ENCODE measurements at places on chromosomes 6 and 20. TPM values are rescaled to one million over a fixed set of nuclear protein-coding genes. Genes with fewer than 3 reads are reported as not detected.

DNA sequence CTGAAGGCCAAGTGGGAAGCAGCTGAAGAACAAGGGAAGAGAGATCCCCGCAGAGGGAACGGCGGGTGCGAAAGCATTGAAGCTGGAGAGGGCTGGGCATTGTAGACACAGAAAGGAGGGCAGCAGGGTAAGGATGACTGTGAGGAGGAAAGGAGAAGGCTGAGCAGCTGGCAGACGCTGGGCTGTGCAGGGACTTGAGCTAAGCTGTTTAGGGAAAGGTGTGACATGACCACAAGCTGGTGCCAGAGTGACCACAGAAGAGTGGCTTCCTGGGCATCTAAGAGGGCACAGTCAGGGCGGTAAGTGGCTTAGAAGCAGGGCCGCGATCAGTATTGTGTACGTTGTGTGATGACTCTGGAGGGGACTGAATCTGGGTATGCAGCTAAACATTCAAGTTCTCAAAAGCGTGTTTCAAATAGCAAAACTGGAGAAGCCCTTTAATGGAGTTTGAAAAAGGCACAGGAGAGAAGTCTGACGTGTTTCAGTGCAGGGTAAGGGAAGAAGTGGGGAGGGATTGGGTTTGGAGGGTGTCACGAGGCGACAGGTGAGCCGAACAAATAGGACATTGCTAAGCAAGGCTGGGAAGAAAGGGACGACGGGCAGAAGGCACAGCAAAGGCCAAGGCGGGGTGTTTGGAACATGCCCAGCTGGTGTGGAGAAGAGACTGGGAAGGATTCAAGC is 46.1 kb upstream of the ARFGEF2 start:
- no peaks in the 10 kb centered on the region for H3K27me3 ChIP-seq
- H3K27ac ChIP-seq = no peak overlapping the region

MYL9 gene
- 7.7 TPM for total RNA-seq

SLC16A10 gene
- 24.4 TPM for total RNA-seq

- no peak overlapping the region for H3K27ac ChIP-seq
- H3K4me1 ChIP-seq = no peaks in the 10 kb centered on the region
- H3K36me3 ChIP-seq = no peaks in the 10 kb centered on the region
- no peak for DNase-seq
- peak overlapping the region; percentile 37 for H3K4me3 ChIP-seq
These were observed 913.0 kb downstream of the C6orf118 start for GRCh38 chr6:164396071-164397047.

DNA sequence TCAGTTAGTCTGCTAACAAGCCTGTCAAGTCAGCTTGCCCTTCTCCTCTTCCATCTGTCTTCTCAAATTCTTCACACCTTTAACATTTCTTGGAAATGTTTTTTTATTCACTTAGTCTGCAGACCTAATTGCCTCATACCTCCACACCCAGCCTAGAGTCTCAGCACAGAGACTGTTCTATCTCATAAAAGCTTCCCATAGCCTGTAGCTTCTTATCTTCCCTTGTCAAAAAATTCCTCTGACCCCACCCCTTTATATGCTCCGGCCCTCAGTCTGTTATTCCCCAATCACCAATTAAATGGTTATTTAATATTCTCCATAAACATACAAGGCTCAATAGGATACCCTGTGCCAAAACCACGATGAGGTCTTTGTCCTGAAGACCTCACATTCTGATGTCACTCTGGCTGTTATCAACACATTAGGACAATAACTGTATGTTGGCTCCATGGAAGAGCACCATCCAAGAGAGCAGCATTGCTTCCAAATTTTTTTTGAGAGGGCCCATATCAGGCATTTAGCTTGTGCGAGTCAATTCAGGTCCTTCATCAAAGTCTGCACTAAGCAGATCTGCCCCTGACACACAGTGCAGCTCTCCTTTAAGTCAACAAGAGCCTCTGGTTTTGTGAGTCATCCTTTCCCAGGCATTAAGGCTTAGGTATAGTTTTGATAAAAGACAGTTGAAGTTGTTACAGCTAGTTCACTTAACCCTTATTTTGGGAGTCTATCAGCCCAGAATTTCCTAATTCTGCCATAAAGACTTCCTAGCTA is 83.2 kb upstream of the TBX18 start:
- H3K4me1 ChIP-seq = no peaks in the 10 kb centered on the region
- no peak overlapping the region for H3K4me3 ChIP-seq
- no peak overlapping the region for H3K27ac ChIP-seq
- DNase-seq = no peak

GRCh38 chr6:161835500-161836215 is 561.8 kb upstream of the AGPAT4 start:
- no peak for DNase-seq
- no peaks in the 10 kb centered on the region for H3K4me1 ChIP-seq
- no peaks in the 10 kb centered on the region for H3K27me3 ChIP-seq

DNA sequence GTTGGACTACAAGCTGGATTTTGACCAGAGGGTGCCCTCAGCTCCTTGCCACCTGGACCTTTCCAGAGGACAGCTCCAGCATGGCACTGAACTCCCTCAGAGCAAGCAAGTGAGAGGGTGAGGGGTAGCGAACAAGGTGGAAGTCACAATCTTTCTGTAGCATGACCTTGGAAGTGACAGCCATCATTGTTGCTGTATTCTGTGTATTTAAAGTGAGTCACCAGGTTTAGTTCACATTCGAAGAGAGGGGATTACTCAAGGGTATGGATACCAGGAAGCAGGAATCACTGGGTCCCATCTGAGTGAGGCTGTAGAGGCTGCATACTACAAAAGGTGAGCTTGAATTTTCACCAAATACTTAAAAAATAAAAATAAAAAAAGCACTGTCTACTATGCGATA is 280.0 kb upstream of the SPTLC3 start:
- H3K4me1 ChIP-seq = no peaks in the 10 kb centered on the region
- no peaks in the 10 kb centered on the region for H3K36me3 ChIP-seq
- no peak for DNase-seq

GRCh38 chr6:18269253-18269652 is 4.9 kb upstream of the DEK start:
- peaks cover 11% of the 10 kb centered on the region for H3K4me1 ChIP-seq
- peak; percentile 49 for DNase-seq
- H3K36me3 ChIP-seq = no peaks in the 10 kb centered on the region
- H3K4me3 ChIP-seq = peak overlapping the region; percentile 26
- no peaks in the 10 kb centered on the region for H3K27me3 ChIP-seq

- DNase-seq = no peak
- H3K27ac ChIP-seq = no peak overlapping the region
- H3K27me3 ChIP-seq = no peaks in the 10 kb centered on the region
- no peaks in the 10 kb centered on the region for H3K4me1 ChIP-seq
These were observed 22.2 kb downstream of the PCMTD2 start for GRCh38 chr20:64277571-64278316.

DNA sequence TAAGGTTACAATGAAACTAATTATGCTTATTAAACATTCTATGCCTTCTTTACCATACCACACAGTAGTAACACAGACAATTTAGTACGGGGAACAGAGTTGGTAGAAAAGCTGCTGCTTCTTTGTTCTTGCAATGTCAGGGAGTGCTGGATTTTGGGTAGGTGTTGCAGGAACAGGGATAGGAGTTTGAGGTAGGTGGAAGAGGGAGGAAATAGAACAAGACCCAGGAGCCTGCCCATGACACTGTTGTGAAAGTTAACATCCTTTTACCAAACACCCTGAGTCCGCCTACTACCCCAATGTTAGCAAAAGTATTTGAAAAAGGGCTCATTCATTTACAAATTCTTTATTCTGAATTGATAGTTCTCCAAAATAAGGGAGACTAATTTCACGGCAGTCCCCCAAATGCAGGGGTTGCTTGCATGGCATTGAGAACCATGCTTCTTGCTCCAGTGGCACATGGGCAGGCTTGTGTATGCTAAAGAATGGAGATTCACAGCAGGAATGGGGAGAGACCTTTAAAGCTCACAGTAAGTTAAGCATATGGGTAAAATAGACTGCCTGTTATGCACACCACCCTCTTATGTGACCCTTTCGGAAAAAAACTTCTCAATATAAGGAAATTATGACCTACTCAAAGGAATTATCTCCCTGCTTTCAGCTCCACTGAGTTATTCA is 181.7 kb downstream of the GRM1 start:
- H3K36me3 ChIP-seq = no peaks in the 10 kb centered on the region
- no peaks in the 10 kb centered on the region for H3K4me1 ChIP-seq
- DNase-seq = no peak
- no peak overlapping the region for H3K4me3 ChIP-seq
- no peak overlapping the region for H3K27ac ChIP-seq

GRCh38 chr6:126807876-126808275 is 310.6 kb upstream of the RSPO3 start:
- no peak overlapping the region for H3K4me3 ChIP-seq
- H3K27me3 ChIP-seq = no peaks in the 10 kb centered on the region
- no peak for DNase-seq

PRDM13 gene
- total RNA-seq = not detected

CST2 gene
- total RNA-seq = not detected

- no peaks in the 10 kb centered on the region for H3K27me3 ChIP-seq
- H3K27ac ChIP-seq = no peak overlapping the region
- no peak overlapping the region for H3K4me3 ChIP-seq
- H3K4me1 ChIP-seq = no peaks in the 10 kb centered on the region
These were observed 136.1 kb downstream of the PLCB4 start for GRCh38 chr20:9204979-9205378.

DNA sequence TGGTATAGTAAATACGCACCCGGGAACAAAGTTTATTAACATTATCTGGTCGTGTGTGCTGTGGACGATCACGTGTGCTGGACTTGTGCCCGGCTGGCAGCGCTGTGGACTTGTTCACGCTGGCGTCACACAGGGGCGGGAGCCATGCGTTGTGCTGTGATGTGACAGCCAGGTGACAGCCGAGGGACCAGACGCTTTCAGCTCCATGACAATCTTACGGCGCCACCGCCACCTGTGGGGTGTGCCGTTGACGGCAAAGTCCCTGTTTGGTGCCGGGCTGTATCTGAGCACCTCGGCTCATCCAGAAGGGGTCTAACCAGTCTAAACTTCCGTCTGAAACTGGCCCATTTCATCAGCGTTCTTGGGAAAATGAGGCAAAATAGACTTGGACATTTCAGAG is 25.2 kb downstream of the DLL1 start:
- no peaks in the 10 kb centered on the region for H3K36me3 ChIP-seq
- DNase-seq = no peak
- H3K4me3 ChIP-seq = no peak overlapping the region
- no peaks in the 10 kb centered on the region for H3K27me3 ChIP-seq

DNA sequence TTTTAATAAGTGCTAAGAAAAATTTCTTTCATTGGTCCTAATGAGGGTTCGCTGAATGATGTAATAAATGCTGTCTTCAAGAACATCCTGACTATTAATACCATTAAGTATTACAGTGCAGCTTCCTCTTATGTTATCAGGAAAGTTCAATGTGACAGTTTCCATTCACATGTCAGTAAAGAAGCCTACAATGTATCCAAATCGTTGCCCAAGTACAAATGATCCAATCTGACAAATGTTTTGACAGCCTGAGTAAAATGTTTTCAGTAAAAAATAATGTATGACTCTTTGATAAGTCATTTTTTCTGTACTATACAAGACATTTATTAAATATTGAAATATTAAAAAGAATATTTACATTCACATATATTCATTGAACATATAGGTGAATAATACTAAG is 496.1 kb upstream of the MANEA start:
- H3K36me3 ChIP-seq = no peaks in the 10 kb centered on the region
- no peaks in the 10 kb centered on the region for H3K27me3 ChIP-seq
- H3K4me1 ChIP-seq = no peaks in the 10 kb centered on the region

GRCh38 chr6:24273096-24273870 is 84.6 kb downstream of the DCDC2 start:
- no peak overlapping the region for H3K27ac ChIP-seq
- H3K27me3 ChIP-seq = no peaks in the 10 kb centered on the region
- DNase-seq = no peak
- H3K4me1 ChIP-seq = no peaks in the 10 kb centered on the region

DNA sequence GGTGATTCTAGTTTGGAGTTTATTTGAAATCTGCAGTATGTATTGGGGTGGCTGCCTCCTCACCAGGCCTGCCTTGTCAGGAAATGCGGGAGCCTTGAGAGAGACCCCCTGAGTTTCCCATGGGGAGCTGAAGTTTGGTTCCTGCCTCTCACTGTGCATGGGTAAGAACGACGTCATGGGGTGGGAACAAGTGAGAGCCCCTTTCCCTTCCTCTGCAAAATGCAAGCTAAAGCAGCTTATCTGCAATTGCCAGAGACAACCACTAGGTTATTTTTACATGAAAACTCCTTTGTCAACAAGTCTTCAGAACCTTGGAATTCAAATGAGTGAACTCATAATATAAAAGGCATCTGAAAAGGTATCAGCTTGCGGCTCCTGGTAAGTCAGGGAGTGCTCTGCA is 58.4 kb downstream of the TMEM170B start:
- H3K4me1 ChIP-seq = no peaks in the 10 kb centered on the region
- H3K36me3 ChIP-seq = no peaks in the 10 kb centered on the region
- no peaks in the 10 kb centered on the region for H3K27me3 ChIP-seq
- no peak overlapping the region for H3K4me3 ChIP-seq
- no peak overlapping the region for H3K27ac ChIP-seq
- DNase-seq = no peak

DNA sequence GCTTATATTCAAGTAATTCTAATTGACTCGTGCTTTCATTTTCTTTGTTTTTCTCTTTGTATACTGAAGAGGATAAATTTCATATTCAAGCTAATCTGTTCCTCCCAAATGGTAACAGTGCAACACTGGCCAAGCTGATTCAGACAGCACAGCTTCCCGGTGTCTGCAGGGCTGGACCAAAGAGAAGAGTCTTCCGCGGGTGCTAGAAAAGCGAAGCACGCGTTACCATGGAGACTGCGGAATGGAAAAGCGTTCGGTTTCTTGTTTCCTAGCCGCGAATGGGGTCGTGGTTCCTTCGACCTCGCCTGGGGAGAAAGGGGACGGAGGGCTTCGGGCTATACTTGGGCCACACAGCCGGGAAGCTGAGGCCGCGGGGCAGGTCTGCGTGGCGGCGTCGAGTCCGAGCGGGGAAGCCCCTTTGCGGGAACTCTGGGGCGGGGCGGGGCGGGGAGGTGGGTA is 6.2 kb upstream of the ZNF311 start:
- DNase-seq = peak; percentile 18
- H3K36me3 ChIP-seq = no peaks in the 10 kb centered on the region
- H3K4me3 ChIP-seq = peak overlapping the region; percentile 51
- H3K27me3 ChIP-seq = peaks cover 56% of the 10 kb centered on the region
- peaks cover 14% of the 10 kb centered on the region for H3K4me1 ChIP-seq

CLPSL1 gene
- not detected for total RNA-seq

GRCh38 chr20:24739746-24740145 is 209.3 kb upstream of the CST7 start:
- no peaks in the 10 kb centered on the region for H3K27me3 ChIP-seq
- no peaks in the 10 kb centered on the region for H3K36me3 ChIP-seq
- peak overlapping the region; percentile 49 for H3K4me3 ChIP-seq
- DNase-seq = no peak

DNA sequence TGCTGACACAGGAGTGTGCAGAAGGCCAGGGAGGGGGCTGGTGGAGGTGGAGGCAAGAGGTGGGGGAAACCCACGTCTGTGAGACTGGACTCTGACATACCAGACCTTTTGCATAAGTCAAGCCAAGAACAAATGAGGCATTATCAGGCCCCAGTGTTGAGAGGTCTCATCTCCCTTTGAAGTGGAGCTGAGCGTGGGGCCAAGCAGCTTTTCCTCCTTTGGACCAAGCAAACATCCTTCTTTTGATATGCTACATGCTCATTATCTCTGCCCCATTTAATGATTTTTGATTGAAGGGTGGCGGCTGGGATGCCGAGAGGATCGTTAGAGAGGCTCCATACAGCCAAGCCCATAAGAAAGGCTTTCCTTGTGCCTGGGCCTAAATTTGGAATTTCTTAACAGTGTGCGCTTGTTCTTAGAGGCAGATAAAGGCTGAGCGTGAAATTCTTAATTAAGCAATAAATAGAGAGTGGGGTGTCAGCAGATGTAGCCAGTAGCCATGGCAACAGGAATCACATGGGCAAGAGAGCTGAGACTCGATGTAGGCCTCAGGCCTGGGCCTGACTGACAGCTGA is 244.5 kb downstream of the PKHD1 start:
- no peak overlapping the region for H3K27ac ChIP-seq
- H3K4me3 ChIP-seq = no peak overlapping the region
- H3K36me3 ChIP-seq = no peaks in the 10 kb centered on the region
- no peaks in the 10 kb centered on the region for H3K4me1 ChIP-seq

HLA-DMA gene
- total RNA-seq = 53.1 TPM
